ENCODE measurements at places on chromosomes 3 and 15.
A peak's percentile ranks its signal among the peaks of the same experiment; 100 is the strongest.

DNA sequence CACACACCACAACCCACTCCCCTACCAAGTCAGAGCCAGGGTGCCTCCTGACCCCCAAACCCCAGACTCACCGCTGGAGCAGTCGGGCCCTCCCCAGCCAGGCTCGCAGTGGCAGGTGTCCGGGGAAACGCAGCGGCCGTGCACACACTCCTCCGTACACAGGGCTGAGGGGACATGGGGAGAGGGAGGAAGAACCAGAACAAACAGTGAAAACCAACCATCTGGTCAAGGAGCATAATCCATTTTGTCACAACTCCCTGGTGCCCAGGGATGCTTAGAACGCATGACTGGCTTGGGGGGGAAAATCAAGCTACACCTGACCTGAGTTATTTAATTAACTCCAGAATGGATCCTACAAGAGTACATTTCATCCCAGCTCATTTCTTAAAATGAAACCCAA lies 159.2 kb downstream of the MEGF11 start:
- no peak for DNase-seq

- no peak for DNase-seq
Observed at GRCh38 chr3:144760831-144761230, 789.2 kb downstream of the DIPK2A start.

GRCh38 chr15:58524247-58524646 lies 92.5 kb downstream of the LIPC start:
- no peak for DNase-seq

DNA sequence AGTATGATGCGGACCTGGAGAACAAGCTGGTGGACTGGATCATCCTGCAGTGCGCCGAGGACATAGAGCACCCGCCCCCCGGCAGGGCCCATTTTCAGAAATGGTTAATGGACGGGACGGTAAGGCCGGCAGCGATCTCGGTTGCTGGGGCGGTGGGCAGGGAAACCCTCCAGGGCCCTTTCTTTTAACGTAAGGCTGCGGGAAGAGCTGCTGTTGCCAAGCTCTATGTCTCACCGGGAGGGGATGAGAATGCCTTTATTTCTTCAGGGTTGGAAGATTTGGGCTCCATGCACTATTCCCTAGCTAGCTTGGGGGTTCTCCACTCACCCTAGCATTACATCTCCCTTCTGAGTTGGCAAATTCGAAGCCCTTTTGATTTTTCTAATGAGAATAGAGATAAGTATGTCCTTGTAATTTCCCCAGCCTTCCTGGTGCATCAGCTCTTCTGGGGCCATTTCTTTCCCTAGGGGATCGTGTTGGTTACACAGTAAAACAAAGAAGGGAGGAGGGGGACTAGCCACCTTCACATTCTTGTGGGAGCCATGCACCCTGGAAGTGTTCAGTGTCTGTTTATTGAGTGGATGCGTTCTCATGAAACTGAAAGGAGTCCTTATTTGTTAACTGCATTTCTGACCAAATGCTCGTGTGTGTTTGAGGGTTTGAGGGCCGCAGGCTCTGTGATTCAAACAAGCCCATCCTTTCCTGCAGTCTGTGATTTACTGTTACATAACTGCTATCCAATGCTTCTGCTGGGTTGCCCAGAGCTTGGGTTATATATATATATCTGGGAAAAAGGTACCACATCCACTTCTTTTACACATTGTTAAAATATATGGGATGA lies 982 bp downstream of the TAGLN3 start:
- peak; percentile 37 for DNase-seq

DNA sequence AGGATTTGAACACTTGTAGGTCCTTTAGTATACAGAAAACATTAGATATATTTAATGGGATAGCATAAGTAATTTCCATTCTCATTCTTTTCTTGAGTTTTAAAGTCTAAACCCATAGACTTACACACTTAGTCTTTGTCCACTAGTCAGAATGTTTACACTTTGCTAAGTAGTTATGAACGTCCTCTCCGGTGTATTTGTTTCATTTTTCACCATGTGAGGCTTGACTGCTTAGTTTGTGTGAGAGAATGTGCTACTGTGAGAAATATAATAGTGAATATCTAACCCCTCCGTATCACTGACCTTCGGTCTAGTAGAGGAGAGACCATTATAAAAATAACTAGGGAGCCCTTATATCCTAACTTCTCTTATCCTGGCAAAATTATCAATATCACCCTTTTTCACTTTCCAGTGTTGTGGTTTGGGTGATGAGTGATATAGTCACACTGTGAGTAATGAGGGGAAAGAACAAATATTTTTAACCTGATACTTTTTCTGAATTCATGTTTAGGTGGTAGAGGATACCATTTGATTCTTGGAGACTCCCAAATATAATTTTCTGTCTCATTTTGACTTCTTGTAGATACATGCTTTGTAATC lies 122.4 kb downstream of the UBE2E2 start:
- no peak for DNase-seq

- no peak for DNase-seq
Observed at GRCh38 chr3:6266135-6266534, 594.8 kb upstream of the GRM7 start.

GRCh38 chr3:107283948-107284347 lies 93.3 kb upstream of the CCDC54 start:
- no peak for DNase-seq

DNA sequence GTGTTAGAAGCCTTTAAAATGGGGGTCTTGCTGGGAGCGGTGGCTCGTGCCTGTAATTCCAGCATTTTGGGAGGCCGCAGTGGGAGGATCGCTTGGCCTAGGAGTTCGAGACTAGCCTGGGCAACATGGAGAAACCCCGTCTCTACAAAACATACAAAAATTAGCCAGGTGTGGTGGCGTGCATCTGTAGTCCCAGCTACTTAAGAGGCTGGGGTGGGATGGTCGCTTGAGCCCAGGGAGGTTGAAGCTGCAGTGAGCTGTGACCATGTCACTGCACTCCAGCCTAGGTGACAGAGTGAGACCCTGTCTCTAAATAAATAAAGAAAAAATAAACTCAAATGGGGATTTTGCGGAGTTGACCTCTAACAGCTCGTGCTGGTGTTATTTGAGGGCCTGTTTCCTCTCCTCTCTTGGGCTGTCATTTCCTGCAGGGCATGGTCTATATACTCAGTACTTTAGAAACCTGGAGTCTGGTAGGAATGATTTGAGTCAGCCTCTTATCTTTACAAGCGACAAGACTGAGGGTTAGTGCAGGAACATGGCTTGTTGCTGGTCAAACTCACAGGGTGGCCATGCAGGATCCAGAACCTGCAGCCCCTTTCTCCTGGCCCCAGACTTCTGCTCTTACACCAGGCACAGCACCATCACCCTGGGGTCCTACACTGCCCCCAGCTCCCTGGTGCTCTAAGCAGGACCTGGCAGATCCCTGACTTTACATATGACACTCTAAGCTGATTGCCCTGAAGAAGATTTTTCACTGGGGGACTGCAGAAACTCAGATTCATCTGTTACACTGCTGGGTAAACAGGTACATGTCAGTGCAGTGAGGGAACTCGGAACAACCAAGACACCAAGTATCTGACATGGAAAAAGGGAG lies 15.1 kb downstream of the EHD4 start:
- no peak for DNase-seq

DNA sequence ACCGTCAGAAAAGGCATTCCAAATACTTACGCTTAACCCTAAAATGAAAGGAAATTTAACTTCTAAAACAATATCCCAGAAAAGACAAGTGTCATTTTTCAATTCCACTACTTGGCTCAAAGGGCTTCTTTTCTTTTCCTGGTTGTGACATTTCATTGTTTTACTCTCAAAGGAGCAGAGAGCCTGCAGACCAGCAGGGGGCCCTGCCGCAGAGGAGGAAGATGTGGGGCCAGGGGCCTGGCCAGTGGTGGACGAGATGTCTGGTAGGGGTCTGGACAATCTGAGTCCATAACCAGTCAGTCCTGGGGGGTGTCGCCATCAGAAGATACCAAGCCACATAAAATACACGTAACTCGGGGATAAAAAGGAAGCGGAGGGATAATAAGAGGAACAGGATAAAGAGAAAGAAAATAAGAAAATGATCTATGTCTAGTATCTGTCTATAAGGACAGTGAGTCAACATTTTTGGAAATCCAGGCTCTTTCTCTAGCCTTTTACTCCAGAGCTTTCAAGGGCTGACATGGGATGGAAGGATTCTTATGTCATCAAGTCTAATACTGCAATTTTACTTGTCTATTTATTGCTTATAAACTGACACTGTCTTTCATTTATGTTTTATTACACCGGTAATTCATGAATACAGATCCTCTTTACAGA lies 54.2 kb upstream of the ARHGEF3 start:
- no peak for DNase-seq

- no peak for DNase-seq
Observed at GRCh38 chr15:67755936-67756335, 69.4 kb upstream of the SKOR1 start.

DNA sequence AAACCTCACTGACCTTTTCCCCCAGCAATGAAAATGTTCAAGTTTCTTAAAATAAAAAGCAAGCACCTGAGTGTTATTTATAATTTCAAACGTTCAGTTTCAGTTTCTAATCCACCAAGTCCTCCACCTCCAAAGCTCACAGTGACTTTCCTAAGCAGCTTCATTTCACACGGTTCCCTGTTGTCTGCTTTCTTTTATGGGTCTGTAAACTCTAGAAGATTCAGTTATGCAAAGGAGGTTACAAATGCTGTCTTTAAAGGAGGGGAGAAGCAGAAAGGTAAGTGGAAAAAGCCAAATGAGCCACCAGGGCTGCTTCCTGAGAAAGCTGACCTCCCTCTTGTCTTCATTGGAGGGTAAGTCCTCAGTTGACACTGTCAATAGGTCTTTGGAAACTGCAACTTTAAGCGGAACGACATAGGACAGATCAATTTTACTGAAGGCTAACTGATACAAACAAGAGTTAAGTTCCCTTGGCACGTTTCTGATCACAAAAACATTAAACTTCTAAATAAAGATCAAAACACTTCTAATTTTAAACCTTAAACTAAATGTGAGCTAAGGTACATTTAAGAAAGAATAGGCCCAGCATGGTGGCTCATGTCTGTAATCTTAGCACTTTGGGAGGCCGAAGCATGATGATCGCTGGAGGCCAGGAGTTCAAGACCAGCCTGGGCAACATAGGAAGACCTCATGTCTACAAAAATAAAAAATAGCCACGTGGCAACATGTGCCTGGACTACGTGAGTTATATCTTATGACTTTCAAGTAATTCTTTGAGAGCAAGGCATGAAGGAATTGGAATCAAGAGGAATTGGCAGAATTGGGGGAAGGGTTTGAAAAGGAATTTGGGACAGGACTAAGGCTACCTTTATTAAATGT lies 151.9 kb upstream of the UBE2E1 start:
- DNase-seq: no peak

- no peak for DNase-seq
Observed at GRCh38 chr3:89173546-89173945, 66.1 kb downstream of the EPHA3 start.

DNA sequence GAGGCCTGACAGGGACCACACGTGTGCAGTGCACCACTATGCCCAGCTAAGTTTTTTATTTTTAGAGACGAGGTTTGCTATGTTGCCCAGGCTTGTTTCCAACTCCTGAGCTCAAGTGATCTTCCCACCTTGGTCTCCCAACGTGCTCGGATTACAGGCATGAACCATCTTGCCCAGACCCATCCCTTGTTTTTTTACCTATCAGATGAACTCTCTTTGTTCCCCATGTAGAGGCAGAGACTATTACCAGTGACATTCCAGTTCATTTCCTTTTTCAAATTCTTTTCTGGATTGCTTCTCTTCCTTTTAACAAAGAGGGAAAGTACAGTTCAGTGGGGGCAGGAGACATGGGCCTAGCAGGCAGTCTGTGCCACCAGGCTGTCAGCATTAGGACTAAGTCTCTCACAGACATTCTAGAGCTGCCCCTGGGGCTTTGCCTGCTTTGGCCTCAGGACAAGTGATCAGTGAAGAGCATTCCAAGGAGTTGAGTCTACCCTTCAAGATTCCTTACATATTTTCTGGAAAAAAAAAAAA lies 103.5 kb upstream of the SLC7A14 start:
- DNase-seq: peak; percentile 19

GRCh38 chr15:79816571-79816970 lies 80.2 kb downstream of the MTHFS start:
- no peak for DNase-seq

- no peak for DNase-seq
Observed at GRCh38 chr15:40409366-40409765, 3.8 kb downstream of the IVD start.

GRCh38 chr3:9012521-9012920 lies 49.2 kb upstream of the RAD18 start:
- DNase-seq: no peak

DNA sequence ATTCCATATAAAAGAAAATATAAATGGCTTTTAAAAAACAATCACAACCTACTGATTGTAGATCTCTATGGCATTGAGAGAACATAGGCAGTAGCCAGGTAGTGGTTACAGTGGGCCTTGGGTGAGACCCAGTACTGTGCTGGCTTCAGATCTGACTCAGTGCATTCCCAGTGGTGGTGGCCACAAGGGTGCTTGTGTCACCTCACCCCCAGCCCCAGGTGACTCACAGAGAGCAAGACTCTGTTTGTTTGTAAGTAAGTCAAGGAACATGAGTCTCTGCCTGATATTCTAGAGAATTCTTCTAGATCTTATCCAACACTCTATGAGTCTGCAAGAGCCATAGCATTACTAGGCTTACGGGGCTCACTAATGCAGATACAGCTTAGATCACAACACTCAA lies 118.8 kb upstream of the AZI2 start:
- DNase-seq: no peak

- DNase-seq: no peak
Observed at GRCh38 chr3:127739347-127740135, 66.8 kb downstream of the ABTB1 start.

GRCh38 chr3:10949197-10949596 lies 43.4 kb upstream of the SLC6A1 start:
- DNase-seq: no peak

DNA sequence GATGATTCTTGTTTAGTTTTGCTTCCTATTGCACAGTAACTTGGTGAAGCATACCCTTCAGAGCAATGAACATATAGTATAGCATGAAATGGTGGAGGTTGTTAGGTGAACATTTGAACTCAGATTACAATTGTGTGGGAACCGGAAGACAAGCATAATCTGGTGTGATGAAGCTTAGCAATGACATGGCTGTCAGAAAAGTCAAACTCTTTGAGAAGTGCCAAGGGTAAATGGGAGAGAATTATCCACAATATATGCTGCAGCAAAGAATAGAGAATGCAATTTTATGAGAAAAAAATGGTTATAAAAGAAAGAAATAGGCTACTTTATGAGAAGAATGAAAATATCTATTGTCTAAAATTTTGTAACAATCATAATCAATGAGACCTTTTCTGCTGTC lies 1536.7 kb downstream of the SI start:
- no peak for DNase-seq

DNA sequence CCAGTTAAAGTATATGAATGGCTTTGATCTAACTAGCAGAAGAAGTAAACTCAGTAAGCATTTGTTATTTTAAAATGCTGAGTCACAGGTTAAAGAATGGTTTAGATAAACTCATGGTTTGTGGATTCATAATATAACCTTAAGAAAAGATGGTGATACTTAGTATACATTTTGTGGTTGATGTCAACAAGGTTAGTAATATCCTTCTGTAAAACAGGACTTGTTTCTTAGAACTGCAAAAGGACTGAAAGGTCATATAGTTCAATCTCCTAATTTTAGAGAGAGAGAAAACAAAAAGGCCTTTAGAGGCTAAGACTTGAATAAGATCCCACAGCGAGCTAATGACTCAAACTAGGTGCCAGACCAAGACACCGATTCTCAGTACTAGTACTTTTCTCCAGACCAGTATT lies 50.0 kb downstream of the STRIT1 start:
- DNase-seq: no peak

GRCh38 chr3:140443073-140443472 lies 234.8 kb upstream of the TRIM42 start:
- no peak for DNase-seq

- DNase-seq: no peak
Observed at GRCh38 chr3:151901644-151902285, 28.3 kb downstream of the SUCNR1 start.

GRCh38 chr15:92810418-92811138 lies 89.5 kb upstream of the CHD2 start:
- DNase-seq: no peak

Data from NCI-H2107 (cell line).